ENCODE measurements at places on chromosomes 11 and 22.

DNA sequence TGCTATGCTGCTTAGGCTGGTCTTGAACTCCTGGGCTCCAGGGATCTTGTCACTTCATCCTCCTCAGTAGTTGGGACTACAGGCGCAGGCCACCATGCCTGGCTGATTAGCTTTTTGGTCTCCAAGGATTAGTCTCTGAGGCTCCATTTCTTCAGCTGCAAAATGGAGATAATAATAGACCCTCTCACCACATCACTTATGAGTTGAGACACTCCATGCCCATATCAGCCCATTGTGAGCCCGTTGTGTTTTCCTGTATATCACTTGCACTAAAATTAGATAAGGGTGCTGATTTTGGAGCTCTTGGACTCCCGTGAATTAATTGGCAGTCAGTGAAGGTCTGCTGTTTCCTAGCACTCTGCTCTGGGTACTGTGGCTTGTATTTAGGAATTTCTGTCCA, 36.0 kb downstream of the DEPDC5 start:
- no peak for DNase-seq

DNA sequence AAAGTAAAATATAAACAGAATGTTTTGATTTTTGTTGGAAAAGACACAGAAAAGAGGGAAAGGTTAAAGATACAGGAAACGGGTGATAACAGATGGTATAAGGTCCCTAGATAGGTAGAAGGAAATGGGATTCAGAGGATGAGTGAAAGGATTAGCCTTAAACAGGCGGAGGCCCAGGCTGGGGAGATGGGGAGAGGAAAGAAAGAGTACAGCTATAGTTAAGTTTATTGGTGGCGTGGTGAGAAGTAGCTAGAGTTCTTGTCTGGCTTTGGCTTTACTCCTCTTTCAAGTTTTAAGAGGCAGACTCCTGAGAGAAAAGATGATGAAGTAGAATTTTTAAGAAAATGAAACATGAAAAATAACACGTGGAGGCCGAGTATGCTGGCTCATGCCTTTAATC, 13.7 kb downstream of the ZBTB44 start:
- DNase-seq, result no peak

- peak; percentile 13 for DNase-seq
These were observed 61.8 kb upstream of the POU2AF2 start for GRCh38 chr11:111183706-111184105.

DNA sequence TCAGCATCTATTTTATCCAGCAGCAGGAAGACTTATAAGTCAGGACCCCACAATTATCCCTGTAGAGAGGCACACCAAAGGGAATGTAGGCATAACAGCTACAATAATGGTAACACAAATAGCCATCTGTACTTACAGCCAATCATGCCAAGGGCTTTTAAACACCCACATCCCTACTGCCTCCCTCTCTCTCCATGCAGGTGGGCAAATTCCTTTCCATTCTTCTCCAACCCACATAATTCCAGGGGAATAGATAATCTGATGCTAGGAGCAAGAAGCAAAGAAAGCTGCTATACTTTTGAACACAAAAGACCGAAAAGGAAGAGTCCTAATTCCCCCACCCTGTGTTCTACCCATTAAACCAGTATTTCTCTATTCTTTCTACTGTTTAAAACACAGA, 46.7 kb downstream of the RBFOX2 start:
- no peak for DNase-seq

DNA sequence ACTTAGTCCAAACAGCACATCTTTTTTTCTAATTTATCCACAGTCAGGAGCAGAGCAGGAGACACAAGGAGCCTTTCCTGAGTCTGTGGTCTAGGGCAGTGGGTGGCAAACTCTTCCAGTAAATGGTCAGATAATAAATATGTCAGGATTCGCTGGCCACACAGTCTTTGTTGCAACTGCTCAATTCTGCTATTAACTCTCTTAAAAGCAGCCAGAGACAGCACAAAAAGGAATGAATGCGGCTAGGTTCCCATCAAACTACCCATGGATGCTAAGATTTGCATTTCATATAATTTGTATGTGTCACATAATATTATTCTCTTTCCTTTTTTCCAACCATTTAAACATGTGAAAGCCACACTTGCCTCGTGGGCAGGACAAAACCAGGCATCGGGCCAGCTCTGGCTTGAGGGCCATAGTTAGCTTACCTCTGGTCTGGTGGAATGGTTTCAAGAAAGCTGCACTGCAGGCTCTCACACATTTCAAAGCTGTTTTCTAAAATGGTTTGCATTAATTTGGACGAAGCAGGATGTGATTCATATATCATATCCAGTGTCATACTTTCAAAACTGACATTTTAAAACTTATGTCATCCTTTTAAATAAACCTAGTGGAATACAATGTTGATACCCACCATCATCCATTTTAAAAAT, 64.7 kb upstream of the CD5 start:
- peak; percentile 18 for DNase-seq

- no peak for DNase-seq
These were observed 11.7 kb downstream of the THOC5 start for GRCh38 chr22:29541845-29542244.

DNA sequence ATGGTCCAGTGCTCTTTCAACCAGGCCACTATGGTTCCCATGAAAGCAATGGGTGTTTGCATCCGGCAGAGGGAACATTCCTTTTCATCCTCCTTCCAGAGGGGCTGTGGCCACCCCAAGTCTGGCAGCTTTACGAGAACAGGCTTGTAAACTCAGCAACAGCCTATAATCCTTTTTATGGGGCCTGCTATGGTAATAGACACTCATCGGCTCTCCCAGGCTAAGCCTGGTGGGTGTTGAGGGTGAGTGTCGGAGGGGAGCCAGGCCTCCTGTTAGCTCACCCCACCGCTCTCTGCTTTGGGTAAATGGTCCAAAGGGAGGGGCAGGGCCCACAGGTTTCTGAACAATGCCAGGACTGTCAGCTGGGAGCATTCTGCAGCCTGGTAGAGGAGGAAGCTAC, 111.6 kb upstream of the CD82 start:
- no peak for DNase-seq

- no peak for DNase-seq
These were observed 107.2 kb upstream of the SYT13 start for GRCh38 chr11:45393334-45393733.

GRCh38 chr11:67422891-67423290, 5.4 kb upstream of the RPS6KB2 start:
- no peak for DNase-seq

GRCh38 chr22:39601180-39601535, 30.6 kb downstream of the CACNA1I start:
- no peak for DNase-seq

GRCh38 chr11:10659339-10660216, 34.0 kb downstream of the IRAG1 start:
- peak; percentile 73 for DNase-seq

GRCh38 chr11:85133636-85134035, 493.5 kb downstream of the DLG2 start:
- DNase-seq, result no peak

- peak; percentile 83 for DNase-seq
These were observed 2.5 kb downstream of the TCN2 start for GRCh38 chr22:30609260-30610185.

DNA sequence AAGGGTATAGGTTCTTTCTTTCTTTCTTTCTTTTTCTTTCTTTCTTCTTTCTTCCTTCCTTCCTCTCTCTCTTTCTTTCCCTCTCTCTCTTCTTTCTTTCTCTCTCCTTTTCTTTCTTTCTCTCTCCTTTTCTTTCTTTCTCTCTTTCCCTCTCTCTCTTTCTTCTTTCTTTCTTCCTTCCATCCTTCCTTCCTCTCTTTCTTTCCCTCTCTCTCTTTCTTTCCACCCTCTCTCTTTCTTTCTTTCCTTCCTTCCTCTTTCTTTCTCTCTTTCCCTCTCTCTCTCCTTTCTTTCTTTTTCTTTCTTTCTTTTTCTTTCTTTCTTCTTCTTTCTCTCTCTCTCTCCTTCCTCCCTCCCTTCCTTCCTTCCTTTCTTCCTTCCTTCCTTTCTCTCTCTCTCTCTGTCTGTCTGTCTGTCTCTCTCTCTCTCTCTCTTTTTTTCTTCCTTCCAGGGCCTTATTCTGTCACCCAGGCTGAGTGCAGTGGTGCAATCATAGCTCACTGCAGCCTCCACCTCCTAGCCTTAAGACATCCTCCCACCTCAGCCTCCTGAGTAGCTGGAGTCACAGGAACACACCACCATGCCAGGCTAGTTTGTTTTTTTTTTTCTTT, 26.8 kb downstream of the LIF start:
- no peak for DNase-seq

GRCh38 chr11:87616511-87616910, 558.7 kb downstream of the RAB38 start:
- no peak for DNase-seq

DNA sequence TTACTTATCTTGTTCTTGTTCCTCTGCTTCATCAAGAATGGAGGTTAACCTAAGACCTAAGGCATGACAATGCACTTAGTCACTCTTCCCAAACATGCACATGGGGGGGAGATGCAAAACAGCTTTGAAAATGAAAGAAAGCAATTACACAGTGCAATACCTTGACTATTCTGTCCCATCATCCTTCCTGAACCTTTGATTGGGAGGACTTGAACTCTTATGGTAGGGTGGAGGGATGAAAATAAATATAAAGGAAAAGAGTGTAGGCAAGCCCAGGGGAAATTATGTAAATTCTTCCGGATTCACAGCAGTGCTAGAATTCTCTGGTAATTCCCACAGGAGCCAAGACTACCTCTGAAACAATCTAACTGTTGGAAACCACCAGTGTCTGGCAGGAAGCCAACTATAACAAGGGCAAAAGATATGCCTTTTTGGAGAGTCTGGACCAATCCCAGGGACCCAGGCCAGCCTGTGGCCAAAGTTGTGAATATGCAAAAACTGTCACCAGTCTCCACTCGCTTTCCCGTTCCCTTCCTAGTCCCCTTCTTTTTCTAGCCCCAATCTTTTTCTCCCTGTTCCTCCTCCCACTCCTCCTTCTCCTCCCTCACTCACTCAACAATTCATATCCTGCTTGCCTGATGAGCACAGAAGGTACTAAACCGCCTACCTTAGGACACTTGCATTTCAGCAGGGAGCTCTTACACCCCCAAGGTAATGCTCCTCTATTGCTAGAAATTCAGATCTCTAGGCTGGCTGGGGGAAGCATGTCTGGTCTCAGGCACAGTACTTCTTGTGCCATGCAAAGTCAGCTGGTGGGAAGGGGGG, 2.5 kb upstream of the RCN1 start:
- DNase-seq, result peak; percentile 96

DNA sequence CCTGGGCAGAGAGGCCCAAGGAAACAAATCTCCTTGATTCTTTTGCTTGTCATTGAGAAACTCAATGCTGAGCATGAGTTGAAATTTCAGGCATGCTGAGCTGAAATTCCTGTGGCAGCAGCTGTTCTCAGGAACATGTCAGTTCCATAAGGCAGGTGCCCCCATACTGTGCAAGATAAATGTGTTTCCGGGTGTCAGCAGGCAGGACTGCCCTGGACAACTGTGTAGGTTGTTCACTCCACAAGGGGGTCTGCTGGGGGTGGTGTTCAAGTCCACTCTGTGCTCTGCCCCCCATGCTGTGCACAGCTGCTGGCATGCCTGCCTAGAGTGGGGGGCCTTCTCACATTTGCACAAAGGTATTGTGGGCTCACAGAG, 133.7 kb downstream of the CTTN start:
- no peak for DNase-seq

GRCh38 chr11:71204748-71205664, 47.4 kb downstream of the SHANK2 start:
- DNase-seq, result no peak

GRCh38 chr11:27213232-27213660, 149.8 kb downstream of the CCDC34 start:
- peak; percentile 84 for DNase-seq

GRCh38 chr22:44685384-44686056, 16.5 kb upstream of the PRR5 start:
- peak; percentile 23 for DNase-seq

GRCh38 chr11:65739022-65739421, 18.4 kb upstream of the RNASEH2C start:
- no peak for DNase-seq

DNA sequence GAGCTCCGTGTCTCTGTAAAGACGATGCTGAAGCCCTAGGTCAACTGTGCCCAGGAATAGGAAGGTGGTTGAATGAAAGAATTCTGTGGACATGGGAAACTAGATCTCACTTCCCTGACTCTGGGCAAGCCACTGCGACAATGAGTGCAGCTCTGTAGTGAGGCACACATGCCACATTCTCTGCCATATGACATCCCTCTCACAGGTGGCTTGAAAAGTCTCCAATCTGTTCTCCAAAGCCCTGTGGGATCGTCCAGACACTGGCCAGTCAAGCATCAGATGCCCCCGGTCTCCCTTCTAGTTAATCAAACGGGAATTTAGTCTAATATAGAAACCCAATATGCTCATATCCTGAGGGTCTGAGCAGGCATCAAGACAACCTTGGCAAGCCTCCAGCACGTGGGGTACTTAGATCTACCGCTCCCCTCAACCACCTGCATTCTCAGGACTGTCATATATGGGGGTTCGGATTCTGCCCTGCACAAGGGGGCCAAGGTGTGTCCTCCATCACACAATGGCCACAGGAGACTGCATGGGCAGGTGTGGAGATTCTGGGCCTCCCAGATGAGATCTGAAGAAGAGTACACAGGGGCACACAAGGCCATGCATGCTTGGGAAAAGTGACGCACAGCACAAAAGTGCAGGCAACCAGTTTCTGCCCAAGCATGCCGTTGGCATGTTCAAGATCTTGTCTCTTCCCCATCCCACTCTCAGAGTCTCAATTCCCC, 11.9 kb downstream of the DKK3 start:
- no peak for DNase-seq

GRCh38 chr22:32181043-32181442, 21.9 kb upstream of the C22orf42 start:
- no peak for DNase-seq

DNA sequence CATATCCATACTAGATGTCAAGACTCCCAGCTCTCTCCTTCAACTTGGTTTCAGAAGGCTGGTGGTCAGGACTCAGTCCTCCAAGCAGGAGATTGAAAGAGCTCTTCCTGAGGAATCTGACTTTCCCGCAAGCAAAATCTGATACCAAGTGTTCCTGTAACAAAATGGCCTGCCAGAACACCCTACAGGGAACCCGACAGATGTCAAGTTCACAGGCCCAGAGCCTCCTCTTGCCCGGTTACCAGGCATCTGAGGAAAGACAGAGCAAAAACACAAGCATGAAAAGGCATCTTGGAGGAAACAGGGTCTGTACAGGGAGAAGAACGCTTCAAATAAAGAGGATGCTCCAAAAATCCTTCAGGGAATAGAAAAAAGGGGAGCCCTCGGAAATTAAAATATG, 8.7 kb upstream of the KCNJ5 start:
- no peak for DNase-seq

Data from cardiac fibroblast (primary cell).